Choroid plexus epithelial cell (primary cell): ENCODE measurements at places on chromosomes 7 and 10.

GRCh38 chr10:18418541-18419215, 232.7 kb downstream of the NSUN6 start:
- no peak for DNase-seq

DNA sequence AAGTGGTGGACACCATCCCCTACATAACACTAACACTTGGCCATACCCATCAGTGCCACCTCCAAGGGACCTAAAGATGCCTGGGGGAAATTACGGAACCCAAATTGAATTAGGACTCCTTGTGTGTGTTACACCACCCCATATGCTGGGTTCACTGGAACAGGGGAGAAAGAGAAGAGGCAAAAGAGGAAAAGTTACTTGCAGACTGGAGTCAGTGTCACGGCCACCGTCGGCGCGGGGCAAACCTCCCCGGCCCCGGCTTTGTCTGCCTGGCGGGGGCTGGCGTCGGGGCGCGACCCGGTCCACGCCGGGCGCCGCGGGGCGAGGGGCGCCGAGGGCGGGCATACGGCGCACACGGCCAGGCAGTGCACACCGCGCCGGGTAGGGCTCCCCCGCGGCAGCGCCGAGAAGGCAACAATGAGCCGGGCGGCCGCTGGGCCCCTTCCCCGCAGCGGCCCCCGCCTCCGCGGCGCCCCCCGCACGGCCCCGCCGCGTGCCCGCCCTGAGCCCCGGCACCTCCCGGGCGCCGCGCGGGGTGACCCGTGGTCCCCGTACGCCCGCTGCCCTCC, 171.1 kb downstream of the FAM107B start:
- no peak for DNase-seq

- DNase-seq, result no peak
Observed at GRCh38 chr7:16712916-16713315, 40.6 kb upstream of the TSPAN13 start.

GRCh38 chr7:149622444-149623210, 125.0 kb upstream of the ZNF746 start:
- no peak for DNase-seq

DNA sequence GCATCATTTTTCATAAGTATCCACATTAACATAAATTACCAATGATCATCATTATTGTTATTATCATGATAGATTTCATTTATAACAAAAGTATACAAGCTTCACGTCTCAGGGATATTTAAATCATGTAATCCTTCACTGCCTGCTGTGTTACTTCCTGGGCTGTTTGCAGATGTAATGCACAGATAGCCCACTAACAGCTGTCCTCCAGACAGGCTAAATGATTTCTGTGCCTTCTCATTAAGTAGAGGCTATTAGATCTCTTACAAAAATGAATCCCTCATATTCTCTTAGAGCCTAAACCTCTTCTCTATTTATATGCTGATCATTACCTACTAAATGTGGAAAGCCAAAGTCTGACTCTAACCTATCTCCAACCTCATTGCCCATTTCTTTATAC, 9.3 kb downstream of the PCLO start:
- peak; percentile 37 for DNase-seq

GRCh38 chr7:41967156-41967555, 264.3 kb upstream of the INHBA start:
- peak; percentile 54 for DNase-seq
